Calu3 (cell line): ENCODE measurements at places on chromosomes 1 and 21. TPM values are rescaled to one million over a fixed set of nuclear protein-coding genes. Genes with fewer than 3 reads are reported as not detected.
A peak's percentile ranks its signal among the peaks of the same experiment; 100 is the strongest.

- peak; percentile 83 for DNase-seq
These were observed 2.9 kb upstream of the INAVA start for GRCh38 chr1:200891774-200892157.

- no peak for DNase-seq
These were observed 75.5 kb upstream of the TNR start for GRCh38 chr1:175818929-175819328.

Gene MROH7
- total RNA-seq: 0.61 and 0.71 TPM in 2 replicates

Gene AMY1C
- total RNA-seq: not detected in 2 replicates

DNA sequence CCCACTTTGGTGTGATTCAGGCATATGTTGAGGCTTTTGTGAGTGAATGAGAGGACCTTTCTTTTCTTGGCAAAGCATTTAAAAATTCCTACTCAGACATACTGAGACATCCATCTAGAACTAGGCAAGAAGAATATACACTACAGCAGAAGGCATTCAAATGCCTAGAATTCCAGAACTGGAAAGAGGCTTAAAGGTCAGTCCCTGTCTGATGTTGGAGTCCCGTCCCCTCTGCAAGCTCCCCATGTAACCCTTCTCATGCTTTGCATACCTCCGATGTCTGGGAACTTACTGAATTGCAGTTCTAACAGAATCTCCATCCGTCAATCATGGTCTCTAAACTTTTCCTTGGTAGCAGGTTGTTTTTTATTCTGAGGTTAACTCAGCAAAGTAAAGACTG is 152.9 kb downstream of the ATP6V1G3 start:
- DNase-seq: no peak

DNA sequence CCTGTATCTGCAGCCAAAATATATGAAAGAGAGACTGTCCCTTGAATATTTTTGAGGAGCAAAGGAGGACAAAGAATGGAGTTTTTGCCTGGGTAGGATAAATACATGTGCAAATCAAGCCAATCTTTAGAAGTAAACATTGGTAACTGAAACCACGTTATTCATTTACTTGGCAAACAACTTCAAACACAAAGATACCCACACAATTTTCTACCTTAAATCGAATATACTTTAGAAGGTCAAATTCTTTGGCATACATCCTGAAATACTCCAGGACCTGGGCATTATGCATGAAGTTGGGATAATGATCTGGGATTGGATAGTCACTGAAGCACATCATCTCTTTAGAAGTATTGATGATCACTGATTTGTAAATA is 9.6 kb downstream of the FMO5 start:
- DNase-seq: no peak

- DNase-seq: peak; percentile 9
These were observed 6.1 kb upstream of the TRAF3IP3 start for GRCh38 chr1:209749670-209750323.

GRCh38 chr1:48784301-48784700 is 7.6 kb upstream of the BEND5 start:
- no peak for DNase-seq

- no peak for DNase-seq
These were observed 279.8 kb downstream of the PBX1 start for GRCh38 chr1:164838786-164839185.

GRCh38 chr1:5989731-5990271 is 2.4 kb downstream of the NPHP4 start:
- no peak for DNase-seq

DNA sequence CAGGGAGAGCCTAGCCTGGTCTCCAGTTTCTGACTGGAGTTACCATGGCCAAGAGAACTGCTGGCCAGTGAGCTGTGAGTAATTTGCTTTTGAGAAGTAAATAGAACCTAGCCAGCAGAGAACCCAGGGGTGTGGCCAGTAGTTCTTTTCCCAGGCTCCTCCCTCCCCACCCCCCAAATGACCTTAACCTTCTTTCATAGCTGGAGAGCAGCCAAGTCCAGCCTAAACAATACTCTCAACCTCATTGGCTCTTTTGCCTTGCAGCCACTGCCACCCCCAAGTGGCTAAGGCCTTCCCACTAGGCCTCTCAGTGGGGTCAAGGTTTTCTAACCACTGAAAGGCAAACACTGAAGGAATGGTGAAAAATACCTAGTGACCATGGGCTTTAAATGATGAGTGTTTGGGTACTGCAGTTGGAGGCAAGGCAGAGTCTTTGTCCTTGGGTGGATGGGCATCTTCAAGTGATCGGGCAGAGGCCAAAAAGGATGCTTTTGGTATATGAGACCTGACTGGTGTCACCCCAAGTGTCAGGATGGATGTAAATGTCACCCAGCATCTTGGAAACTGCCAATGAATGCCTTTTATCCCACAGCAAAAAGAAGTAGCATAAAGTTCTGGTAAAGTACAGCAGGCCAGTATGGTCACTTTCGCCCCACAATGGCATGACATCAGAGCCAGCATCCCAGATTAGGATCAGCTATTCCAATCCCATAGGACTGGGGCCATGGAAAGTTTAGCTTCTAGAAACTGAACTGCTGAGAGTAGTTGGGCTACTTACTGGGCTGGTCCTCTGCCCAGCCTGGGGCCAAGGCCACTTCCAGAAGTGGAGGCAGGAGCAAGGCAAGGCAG is 3.5 kb upstream of the PIGV start:
- no peak for DNase-seq

DNA sequence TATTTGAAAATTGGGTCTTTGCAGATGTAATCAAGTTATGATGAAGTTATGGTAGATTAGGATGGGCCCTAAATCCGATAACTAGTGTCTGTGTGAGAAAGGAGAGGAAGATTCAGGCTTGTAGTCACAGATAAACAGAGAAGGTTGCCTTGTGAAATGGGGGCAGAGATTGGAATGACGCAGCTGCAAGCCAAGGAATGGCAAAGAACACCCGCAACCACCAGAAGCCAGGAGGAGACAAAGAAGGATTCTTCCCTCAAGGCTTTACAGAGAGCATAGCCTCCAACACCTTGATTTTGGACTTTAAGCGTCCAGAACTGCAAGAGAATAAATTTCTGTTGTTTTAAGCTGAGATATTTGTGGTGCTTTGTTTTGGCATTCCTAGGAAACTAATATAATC is 35.4 kb upstream of the COL24A1 start:
- DNase-seq: no peak
